HTR-8/SVneo (cell line): ENCODE measurements at places on chromosomes 5 and 9.

DNA sequence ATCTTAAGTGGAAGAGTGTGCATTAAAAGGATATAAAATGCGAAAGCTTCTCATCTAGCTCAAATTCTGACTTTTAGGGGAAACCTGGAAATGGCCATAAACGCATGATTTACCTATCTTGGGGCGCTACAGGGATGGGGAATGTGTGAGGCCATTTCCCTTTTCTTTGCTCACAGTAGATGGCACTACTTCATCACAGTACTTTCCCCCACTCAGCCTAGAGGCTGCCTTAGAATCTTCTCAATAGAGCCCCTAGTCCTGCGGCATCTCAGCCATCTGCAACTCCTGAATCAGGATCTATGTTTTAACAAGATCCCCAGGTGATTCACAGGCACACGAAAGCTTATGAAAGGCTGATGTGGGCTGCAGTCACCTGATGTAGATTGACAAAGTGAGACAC, 110.8 kb downstream of the LHFPL2 start:
- peak; percentile 54 for DNase-seq

GRCh38 chr5:14250084-14250695, 107.0 kb downstream of the TRIO start:
- DNase-seq = no peak

DNA sequence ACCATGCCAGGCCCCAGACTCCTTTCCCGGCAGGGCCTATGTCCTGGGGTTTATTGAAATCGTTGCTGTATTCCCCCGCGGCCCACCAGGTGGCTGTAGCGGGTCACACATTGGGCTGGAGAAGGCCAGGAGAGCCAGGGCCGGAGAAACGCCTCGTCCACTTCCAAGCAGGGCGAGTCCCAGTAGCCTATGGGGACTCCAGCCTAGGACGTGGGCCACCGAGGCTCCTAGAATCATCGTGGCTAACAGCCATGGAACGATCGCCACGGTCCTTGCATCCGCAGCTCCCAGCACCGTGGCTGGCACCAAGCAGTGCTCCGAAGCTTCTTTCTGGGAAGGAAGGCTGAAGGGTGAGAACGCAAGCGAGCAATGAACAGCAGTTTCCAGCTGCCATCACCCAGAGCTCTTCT, 87.7 kb downstream of the ENTREP1 start:
- DNase-seq = peak; percentile 62

DNA sequence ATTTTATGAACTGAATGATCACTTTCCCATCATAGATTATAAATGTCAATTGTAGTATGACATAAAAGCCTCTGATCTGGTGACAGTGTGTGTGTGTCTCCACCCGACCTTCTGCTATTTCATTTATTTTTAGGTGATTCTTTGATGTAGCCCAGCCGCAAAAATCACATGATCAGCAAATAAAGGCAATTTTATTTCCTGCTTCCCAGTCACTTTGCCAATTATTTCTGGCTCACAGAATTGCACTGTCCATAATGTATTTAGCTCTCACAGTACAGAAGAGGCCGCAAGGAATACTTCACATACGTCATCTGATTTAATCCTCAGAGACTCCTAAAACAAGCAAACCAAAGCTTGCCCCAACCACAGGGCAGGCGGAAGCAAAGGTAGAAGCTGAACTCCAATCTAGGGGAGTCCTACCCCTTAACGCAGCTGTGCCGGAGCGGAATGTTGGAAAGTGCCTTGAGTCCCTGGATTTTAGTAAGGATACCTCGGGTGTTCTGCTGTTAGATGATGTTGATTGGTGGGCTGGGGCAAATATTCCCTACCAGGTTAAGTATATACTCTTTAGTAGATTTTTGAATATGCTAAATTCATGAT, 384.0 kb upstream of the IRX4 start:
- DNase-seq = no peak

DNA sequence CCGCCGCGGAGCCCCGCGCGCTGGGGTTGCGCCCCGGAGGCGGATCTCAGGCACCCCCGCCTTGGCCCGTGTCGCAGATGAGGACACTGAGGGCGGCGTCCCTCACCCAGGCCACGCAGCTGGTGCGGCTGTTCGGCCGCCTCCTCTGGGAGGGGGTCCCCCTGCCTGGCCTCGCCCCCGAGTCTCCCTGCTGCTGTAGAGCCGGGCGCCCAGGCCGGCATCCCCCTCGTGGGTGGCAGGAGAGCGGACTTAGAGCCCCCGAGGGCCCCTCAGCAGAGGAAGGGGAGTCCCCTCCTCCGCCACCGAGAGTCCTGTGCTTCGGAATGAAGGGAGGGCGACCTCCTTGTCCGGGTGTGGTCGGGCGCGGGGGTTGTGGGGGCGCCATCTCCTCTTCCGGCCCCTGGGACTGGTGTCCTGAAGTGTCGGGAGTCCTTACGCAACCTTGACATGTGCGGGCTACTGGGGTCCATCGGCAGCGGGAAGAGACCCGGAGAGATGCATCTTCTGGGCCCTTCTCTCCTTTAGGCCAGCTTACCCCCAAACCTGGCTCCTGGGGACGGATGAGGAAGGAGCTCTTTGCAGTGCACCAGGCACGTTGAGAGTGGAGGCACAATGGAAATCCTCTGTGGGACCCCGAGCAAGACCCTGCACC, 11.7 kb upstream of the EXOSC2 start:
- DNase-seq = no peak

- DNase-seq = peak; percentile 29
These were observed 133.0 kb downstream of the C9orf50 start for GRCh38 chr9:129487658-129488483.

DNA sequence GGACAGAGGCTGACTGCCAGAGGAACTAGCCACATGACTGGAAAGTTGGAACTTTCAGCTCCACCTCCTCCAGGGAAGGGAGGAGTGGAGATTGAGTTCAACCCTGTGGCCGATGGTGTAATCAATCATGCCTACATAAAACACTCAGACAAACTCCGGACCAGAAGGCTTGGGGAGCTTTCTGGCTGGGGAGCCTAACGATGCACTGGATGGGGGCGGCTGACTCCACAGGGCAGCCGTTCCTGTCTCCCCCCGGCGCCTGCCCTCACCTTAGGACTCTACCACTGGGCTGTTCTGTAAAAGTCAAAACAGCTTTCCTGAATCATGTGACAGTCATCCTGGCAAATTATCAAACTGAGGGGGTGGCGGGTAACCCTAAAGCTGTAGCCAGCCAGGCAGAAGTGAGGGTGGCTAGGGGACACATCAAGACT, 58.0 kb downstream of the GOLM1 start:
- DNase-seq = no peak

DNA sequence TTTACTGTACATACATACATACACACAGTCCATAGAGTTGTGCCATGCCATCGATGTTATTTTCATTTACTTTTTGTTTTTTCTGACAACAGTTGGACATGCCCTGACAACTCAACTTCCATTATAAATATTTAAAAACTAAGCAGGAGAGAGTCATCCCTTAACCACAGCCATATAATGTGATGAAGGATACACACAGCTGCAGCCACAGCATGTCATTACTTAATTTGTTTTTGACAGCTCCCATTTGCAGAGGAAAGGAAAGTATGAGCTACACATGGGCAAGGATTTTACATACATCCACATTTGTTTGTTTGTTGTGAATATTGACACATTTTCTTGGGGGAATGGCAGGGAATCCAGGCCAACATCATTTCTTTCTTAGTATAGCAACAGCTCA, 91.5 kb upstream of the TUT7 start:
- DNase-seq = no peak

DNA sequence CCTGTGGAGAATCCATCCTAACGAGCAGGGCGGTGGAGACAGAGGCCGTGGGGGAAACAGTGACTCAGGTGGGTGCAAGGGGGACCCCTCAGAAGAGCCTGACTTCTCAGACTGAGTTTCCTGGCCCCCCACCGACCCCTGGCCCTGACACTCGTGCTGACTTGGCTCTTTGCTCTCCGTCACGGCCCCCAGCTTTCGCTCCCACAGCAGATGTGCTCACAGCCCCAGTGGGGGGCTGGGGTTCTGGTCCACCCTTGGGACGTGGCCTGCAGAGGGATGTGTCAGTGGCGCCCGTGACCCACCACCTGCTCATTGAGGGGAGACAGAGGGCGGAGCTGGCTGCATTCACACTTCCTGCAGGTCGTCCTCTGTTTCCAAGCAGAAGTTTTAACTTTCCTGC, 62.9 kb upstream of the IRX4 start:
- no peak for DNase-seq

DNA sequence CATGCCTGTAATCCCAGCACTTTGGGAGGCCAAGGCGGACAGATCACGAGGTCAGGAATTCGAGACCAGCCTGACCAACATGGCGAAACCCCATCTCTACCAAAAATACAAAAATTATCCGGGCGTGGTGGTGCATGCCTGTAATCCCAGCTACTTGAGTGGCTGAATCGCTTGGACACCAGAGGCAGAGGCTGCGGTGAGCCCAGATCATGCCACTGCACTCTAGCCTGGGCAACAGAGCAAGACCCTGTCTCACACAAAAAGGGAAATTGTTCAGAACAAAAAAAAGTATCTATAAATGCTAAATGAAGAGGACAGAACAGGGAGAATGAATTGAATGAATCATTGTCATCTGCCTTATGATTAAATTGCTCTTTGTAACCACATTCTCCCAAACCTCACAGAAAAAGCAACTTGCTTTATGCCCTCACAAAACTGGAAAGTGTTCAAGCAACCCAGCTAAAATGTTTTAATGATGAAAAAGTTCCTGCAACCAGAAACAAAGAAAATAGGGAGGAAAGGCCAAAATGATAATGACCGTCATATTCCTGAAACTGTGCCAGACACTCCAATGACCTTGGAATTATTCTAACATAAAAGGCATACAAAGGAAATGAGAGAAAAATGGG, 83.7 kb downstream of the SERINC5 start:
- no peak for DNase-seq

DNA sequence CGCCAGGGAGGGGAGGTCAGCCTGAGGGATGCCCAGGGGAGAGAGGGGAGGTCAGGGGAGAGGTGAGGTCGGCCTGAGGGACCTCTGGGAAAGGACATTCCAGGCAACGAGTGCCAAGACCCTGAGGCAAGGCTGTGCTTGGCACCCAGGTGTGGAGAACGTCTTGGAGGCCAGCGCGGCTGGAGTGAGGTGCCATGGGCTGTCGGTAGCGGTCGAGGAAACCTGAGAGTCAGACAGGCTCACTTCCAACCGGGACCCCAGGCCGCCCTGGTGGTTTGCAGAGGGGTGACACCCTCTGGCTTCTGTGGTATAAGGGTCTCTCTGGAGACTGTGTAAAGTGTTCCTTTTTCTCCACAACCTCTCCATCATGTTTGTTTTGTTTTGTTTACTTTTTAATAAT, 82.9 kb downstream of the CACNA1B start:
- no peak for DNase-seq

GRCh38 chr5:16899171-16899570, 36.9 kb downstream of the MYO10 start:
- no peak for DNase-seq

DNA sequence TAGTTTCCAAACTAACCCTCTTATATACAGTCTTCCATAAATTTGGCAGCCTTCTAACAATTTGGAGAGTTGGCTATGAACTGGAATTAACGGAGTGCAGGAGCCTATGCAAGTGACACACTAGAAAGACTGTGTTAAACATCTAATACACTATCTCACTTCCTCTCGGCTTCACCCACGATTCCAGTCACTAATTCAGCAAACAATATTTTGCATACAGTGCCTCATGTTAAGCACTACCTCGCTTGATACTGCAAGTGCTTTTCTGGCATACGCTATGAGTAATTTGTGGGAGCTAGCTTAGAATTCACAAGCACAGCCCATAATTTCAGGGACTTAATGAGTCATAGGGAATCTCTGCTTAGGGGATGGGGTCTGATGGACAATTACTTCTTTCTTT, 102.5 kb downstream of the ST8SIA4 start:
- DNase-seq = no peak

DNA sequence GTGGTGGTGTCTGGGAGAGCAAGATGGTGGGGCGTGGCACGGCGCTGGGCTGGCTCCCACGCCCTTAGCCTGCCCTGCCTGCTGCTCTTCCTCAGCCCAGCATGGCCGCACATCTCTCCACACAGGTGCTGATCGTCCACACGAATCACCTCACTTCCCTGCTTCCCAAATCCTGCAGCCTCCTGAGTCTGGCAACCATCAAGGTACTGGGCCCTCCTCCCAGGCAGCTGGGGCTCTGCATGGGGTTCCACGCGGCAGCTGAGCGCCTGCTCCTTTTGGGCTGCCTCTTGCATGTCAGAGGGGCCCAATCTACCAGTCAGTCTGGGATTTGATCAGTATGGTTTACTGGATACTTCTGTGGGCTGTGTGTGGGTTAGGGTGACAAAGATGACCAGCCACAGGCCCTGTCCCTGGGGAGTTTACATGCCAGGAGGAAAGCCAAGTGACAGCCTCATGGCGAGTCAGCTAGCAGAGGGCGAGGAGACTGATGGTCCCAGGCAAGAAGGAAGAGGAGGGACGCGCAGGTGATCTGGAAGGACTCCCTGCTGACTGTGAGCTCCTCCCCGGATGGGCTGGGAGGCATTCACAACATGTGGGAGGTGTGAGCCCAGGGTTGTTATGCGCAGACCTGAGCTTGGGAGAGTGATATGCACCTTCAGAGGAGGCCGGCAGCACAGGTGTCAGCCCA, 6.0 kb downstream of the LRSAM1 start:
- DNase-seq = no peak

DNA sequence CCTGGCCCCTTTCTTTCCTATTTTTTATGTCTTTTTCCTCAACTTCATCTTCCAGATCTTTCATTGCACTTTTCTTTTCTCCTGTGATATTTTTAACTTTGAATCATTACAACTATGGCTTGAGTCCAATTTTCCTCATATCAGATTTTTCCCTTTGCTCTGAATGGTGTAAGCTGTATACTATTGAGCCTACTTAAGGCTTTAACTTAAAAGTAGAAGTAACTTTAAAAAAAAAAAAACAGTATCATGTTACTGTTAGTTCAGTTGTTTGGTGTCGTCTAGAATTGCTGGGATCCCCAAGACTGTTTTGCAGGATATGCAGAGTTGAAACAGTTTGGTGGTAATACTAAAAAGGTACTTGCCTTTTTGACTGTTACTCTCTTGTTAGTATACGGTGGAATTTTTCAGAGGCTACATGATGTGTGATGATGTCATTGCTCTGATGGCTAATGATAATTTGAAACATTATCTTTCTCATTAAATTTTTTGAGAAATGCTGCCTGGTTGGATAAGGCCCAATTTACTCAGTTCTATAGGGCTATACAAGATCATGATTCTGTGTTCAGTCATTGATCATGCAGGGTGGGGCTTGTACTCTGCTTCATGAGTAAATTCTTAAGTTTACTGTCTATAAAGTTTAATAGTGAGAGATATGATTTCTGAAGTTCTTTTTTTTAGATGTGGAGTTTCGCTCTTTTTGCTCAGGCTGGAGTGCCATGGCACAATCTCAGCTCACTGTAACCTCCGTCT, 8.8 kb downstream of the NAA35 start:
- no peak for DNase-seq

GRCh38 chr9:98363644-98364043, 108.2 kb upstream of the TBC1D2 start:
- DNase-seq = no peak

GRCh38 chr9:33229359-33230114, 10.4 kb upstream of the SPINK4 start:
- DNase-seq = peak; percentile 18
